ENCODE measurements at places on chromosomes 5 and 9. TPM values are rescaled to one million over a fixed set of nuclear protein-coding genes. Genes with fewer than 3 reads are reported as not detected.
A peak's percentile ranks its signal among the peaks of the same experiment; 100 is the strongest.

DNA sequence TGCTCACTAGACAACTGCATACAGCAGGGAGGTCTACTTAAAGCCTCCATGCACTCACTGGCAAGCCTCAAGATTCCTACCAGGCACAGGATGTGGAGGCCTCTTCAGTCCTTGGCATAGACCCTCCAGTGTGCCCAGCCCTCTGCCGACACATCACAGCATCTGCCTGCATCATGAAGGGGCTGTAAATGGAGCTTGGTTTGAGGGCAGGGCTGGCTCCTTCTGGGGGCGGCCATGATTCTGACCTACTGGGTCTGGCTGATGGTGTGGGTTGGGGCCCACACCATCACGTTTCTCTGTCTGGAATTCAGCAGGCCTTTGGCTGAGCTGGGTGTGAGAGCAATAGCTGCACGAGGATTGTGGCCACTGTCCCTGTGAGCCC is 84.9 kb upstream of the SHB start:
- DNase-seq: no peak

GRCh38 chr5:176810081-176810597 is at the start of gene UNC5A:
Gene UNC5A, plus strand, starts transcription at chr5:176810559. Its CDS starts 192 bp downstream, at chr5:176810751.
- no peak for DNase-seq

DNA sequence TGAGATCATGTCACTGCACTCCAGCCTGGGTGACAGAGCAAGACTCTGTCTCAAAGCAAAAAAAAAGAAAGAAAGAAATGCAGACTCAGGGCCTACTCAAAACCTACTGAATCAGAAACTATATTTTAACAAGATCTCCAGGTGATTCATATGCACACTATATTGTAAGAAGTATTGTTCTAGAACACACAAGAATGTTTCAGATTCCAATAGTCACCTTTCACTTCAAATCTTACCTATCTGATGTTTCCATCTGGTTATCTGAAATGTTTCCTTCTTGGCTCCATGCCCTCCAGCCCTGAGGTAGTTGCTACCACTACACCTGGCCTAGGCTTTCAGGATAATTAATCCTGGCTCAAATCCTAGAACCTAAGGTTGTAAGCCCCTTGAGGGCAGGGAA is 36.8 kb upstream of the SNX2 start:
- DNase-seq: no peak

DNA sequence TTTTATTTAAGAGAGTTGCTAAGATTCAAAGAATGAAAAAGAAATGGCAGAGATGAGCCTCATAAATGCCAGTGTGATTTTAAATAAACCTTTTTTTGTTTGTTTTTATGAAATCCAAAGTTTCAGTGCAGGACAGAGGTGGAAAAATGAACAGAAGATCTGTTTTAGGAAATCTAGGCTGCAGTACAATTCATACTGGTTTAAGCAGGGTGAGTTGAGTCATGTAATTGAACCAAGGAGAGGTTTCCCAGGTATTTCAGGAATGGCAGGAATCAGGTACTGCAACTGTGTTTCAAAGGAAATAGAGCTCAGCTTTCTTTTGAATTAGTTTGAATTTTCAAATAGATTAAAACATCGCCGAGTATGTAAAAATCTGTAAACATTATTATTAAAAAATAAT is 3.0 kb upstream of the ANKRD31 start:
- no peak for DNase-seq

GRCh38 chr5:132265336-132266030 is 8.0 kb downstream of the PDLIM4 start:
- DNase-seq: peak; percentile 67

DNA sequence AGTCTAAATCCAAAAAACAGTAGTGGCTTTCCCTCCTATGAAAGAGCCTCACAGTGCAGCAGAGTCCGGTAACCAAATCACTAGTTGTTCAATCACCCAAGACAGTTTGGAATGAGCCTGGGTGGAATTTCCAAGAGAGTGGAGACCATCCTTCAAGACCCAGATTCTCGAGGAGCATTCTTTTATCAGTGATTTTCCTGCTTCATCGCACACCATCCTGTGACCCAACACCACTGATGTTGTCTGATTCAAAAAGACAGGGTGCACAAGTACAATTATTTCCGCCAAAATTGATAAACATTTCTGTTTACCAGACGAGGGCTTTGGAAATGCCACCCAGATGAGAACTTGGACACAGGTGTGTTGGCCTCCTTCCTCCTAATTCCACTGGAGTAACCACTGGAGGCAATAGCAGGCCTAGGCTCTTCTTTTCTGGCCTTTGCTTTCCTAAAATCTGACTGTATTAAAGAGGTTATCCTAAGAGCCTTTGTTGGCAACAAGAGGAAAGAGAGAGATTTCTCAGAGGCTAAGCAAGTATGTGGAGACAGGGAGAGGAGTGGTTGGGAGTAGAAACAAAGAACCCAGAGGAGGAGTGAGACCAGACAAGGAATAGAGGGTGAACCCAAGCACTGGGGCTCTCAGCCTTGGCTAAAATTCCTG is 56.3 kb upstream of the S1PR3 start:
- DNase-seq: no peak

DNA sequence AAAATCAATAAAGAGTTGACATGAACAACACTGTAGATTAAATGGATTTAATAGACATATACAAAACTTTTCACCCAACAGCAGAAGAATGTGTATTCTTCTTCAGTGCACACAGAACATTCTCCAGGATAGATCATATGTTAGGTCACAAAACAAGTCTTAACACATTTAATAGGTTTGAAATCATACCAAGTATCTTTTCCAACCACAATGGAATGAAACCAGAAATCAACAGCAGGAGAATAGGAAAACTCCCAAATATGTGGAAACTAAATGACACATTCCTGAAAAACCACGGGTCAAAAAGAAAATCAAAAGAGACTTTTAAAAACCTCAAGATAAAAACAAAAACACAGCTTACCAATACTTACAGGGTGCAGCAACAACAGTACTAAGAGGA is 790.1 kb upstream of the ZNF608 start:
- no peak for DNase-seq

- DNase-seq: peak; percentile 75
Measured at GRCh38 chr9:134734270-134734669, 92.7 kb downstream of the COL5A1 start.

GRCh38 chr9:17219261-17219660 is 84.4 kb downstream of the CNTLN start:
- no peak for DNase-seq

DNA sequence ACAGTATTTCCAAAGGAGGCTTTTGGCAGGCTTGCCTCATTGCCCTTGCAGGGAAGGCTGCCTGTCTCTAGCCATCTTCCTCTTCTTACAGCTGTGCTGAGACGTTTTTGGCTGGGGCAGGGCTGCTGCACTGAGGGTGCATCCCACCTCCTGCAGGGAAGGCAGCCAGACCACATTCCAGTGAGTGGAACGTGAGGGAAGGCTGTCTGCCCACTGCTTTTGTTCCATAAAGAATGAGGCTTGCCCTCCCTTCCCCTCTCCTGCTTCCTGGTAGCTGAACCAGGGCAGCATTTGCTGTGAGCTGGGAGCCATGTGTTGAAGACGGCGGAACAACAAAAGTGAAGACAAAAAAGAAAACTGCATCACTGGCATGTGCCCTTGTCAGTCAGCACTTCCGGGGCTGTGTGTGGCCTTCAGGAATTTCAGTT is 16.8 kb downstream of the MGAT1 start:
- DNase-seq: peak; percentile 70

DNA sequence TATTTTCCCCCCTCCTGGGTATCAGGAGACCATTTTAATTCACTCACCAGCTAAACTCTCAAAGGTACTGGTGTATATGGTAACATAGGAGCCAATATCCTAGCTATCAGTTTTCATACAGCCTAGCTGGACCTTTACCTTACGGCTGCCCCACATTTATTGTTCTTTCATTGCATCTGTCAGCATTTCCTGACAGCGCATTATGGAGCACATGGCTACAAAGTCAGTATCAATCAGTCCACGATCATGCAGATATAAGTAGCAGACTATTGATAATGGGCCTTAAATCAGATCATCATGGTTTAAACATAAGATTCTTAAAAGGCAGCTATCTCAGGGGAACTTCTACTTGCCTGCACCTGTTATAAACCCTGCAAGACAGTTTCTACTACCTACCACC is 304.7 kb downstream of the KIAA0825 start:
- DNase-seq: no peak

- DNase-seq: no peak
Measured at GRCh38 chr5:7517006-7517405, 121.1 kb downstream of the ADCY2 start.

- DNase-seq: no peak
Measured at GRCh38 chr5:66987126-66987525, 209.5 kb downstream of the CD180 start.

DNA sequence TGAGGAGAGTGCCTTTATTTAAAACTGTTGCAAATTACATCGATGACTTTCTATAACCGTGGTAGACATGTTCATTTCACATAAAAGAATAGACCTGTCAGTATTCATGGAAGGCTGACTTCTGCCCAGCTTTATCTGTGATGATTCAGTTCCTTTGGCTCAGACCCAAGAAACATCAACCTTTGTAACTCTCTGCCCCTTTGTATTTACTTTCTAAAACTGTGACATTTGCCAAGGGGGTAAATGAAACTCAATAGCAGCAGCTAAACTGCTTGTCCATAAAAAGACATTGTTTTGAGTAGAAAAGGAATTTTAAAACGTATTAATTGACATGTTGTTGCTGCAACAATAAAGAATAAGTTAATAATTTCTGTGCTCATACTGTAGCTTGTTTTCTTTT is 137.8 kb upstream of the ANKH start:
- no peak for DNase-seq

GRCh38 chr5:36417221-36417620 is 115.5 kb upstream of the RANBP3L start:
- DNase-seq: no peak

SLC36A3 gene
- not detected for total RNA-seq

PCDHGC5 gene
- total RNA-seq: 2.3 TPM

ORM2 gene
- not detected for total RNA-seq

LARP1 gene
- 122 TPM for total RNA-seq

PCDHGB5 gene
- total RNA-seq: 6.6 TPM

All from right cardiac atrium (tissue), 5 donors.